ENCODE measurements at places on chromosomes 1 and 21. TPM values are rescaled to one million over a fixed set of nuclear protein-coding genes. Genes with fewer than 3 reads are reported as not detected.

The ALX3 gene
- polyA plus RNA-seq, result not detected

The S100A1 gene
- not detected for polyA plus RNA-seq

The SPRR5 gene
- not detected for polyA plus RNA-seq

DNA sequence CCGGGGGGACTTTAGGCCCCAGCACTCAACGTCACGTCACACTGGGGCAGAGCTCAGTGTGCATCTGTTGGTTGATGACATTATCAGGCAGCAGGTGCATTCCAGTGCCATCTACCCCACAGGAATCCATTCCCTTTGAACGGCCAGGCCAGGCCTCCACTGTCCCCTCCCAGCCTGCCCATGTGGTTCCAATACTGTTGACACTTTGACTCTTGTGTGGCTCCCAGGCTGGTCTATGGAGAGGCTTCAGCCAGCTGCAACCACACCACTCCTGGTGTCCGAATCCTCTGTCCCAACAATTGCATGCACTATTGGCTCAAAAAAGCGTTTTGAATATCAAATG, 92.0 kb upstream of the SIM2 start:
- no peaks in the 10 kb centered on the region for H3K27me3 ChIP-seq
- H3K36me3 ChIP-seq, result no peaks in the 10 kb centered on the region
- no peak overlapping the region for H3K27ac ChIP-seq

DNA sequence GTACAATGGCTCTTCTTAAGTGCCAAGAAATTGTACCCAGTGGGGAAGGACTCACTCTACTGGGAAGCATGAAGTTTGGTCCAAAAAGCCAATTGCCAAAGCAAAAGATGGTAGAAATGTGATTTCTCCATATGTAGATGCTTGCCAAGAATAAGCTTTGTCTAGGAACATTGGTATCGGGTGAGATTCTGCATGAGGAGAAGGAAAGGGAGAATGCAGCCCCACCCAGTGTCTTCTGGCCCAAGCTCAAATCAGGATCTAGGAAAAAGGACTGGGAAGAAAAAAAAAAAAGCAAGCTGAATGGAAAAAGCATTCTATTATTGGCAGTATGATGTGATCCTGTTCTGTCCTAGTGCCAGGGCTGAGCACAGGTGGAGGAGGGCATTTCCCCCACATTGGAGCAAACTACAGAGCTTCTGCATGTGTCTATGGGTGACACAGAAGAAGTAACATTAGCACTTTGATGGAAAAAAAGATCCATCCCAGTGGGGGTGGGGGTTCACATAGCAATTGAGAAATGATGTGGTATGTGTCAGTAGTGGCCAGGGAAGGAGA, 226.6 kb downstream of the KCNH1 start:
- no peak overlapping the region for H3K4me3 ChIP-seq
- DNase-seq, result no peak
- H3K36me3 ChIP-seq, result no peaks in the 10 kb centered on the region
- no peaks in the 10 kb centered on the region for H3K4me1 ChIP-seq
- H3K27me3 ChIP-seq, result peaks cover 5% of the 10 kb centered on the region
- H3K27ac ChIP-seq, result no peak overlapping the region

GRCh38 chr1:117143871-117144270, 22.3 kb upstream of the TRIM45 start:
- no peak overlapping the region for H3K4me3 ChIP-seq
- H3K27ac ChIP-seq, result no peak overlapping the region
- no peak for DNase-seq
- no peaks in the 10 kb centered on the region for H3K36me3 ChIP-seq
- H3K4me1 ChIP-seq, result no peaks in the 10 kb centered on the region

- peaks cover 40% of the 10 kb centered on the region for H3K4me1 ChIP-seq
- peaks cover 3% of the 10 kb centered on the region for H3K27me3 ChIP-seq
- H3K36me3 ChIP-seq, result no peaks in the 10 kb centered on the region
- DNase-seq, result no peak
Measured at GRCh38 chr21:33189237-33189636, 40.5 kb upstream of the IFNAR2 start.

All from CD4-positive, CD25-positive, alpha-beta regulatory T cell (primary cell).